ENCODE measurements at places on chromosomes 16 and 17. TPM values are rescaled to one million over a fixed set of nuclear protein-coding genes. Genes with fewer than 3 reads are reported as not detected.
A peak's percentile ranks its signal among the peaks of the same experiment; 100 is the strongest.

Gene KLHL10
- total RNA-seq, result 0.36 TPM

Gene KCNH6
- not detected for total RNA-seq

Gene CACNG4
- total RNA-seq, result not detected

Gene TEKT5
- total RNA-seq, result 0.29 TPM

Gene FOXC2
- total RNA-seq, result 2.2 TPM

Gene RND2
- 0.29 TPM for total RNA-seq

Gene NDUFAB1
- 43.1 TPM for total RNA-seq

Gene IRF8
- 0.36 TPM for total RNA-seq

Gene ICAM2
- 6.5 TPM for total RNA-seq

- peak; percentile 93 for DNase-seq
These were observed 30.6 kb downstream of the RPTOR start for GRCh38 chr17:80575057-80575875.

DNA sequence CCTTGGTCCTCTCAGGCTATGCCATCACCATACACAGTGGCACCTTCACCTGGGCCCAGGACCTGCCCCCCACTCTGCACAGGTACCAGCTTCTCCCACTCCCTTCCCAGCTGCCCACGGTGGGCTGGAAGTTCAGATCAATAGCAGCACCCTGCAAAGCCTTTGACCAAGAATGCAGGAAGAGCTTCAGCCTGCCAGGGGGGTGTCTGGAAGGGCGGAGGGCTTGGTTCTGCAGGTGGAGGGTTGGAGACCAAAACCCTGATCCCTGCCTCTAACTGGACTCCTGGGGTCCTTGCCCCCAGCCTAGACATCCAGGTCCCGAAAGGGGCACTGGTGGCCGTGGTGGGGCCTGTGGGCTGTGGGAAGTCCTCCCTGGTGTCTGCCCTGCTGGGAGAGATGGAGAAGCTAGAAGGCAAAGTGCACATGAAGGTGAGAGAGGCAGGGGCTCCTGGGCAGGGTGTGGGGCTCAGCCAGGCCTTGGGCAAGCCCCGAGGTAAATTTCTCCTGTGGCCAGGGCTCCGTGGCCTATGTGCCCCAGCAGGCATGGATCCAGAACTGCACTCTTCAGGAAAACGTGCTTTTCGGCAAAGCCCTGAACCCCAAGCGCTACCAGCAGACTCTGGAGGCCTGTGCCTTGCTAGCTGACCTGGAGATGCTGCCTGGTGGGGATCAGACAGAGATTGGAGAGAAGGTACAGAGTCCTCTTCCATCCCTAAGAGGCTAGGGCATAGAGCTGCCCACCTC is 34.3 kb downstream of the ABCC3 start:
- DNase-seq, result peak; percentile 70

DNA sequence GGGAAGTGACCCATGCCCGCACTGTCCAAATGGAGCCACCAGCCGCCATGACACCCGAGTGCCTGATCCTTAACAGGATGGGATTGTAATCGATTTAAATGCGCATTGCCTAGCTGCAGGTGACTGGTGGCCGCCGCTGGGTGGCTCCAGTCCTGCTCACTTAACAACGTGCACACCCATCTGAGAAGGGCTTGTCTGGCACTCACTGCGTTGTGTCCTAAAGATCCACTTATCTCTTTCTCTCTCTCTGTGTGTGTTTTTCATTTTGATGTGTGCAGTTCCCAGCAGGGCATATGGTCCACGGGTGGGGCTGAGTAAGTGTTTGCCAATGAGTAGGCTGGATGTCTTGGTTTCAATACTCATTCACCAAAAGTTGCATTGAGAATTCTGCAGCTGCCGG is 80.6 kb downstream of the IRF8 start:
- DNase-seq, result no peak

DNA sequence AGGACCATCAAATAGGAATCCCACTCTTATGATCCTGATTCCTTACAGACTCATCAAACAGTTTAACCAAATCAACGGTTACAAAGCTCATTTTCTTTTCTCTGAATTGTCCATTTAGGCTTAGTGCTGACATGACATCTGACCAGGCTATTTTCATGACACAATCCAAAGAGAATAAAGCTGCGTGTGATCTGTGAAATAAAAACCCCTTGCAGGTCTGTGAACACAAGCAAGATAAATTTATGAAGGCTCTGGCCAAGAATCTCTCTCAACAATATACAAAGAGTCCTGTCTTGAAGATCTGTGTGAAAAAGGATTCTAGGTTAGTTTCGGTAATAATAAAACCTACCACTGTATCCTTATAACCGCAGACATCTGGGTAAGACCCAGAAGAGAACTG is 22.0 kb downstream of the COG1 start:
- no peak for DNase-seq

DNA sequence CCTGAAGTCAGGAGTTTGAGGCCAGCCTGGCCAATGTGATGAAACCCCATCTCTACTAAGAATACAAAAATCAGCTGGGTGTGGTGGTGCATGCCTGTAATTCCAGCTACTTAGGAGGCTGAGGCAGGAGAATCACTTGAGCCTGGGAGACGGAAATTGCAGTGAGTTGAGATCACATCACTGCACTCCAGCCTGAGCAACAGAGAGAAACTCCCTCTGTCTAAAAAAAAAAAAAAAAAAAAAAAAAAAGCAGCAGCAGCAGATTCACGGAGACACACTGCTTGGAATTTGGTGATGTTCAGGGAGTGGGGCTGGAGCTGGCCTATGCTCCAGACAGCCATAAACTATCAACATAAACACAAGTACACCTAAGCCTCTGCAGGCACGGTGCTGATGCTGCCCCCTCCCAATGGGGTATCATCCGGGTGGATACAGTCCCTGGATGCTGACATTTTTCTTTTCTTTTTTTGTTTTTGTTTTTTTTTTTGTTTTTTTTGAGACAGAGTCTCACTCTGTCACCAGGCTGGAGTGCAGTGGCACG is 39.6 kb upstream of the RHOT1 start:
- DNase-seq, result peak; percentile 68

- DNase-seq, result no peak
These were observed 2.1 kb upstream of the HES7 start for GRCh38 chr17:8125947-8126490.

GRCh38 chr17:36507266-36507665 is 20.8 kb downstream of the ZNHIT3 start:
- DNase-seq, result no peak

- DNase-seq, result no peak
These were observed 2.2 kb downstream of the SRL start for GRCh38 chr16:4239682-4240175.

DNA sequence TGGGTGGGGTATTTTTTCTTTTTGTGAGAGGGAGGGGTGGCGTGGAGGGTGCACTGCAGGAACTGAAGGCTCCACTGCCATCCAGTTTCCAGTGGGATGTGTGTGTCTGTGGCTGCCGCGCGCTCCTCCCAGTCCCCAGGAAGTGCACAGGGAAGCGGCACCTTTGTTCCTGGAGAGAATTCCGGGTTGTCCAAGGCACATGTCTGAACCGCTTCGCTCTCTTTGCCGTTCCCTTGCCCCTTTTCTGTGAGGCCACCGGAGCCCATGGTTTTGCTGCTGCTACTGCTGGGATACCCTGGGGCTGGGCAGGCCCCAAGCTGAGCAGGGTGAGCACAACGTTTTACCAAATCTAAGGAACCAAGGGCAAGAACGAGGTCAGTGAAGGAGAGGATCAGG is 19.5 kb downstream of the ACSF3 start:
- DNase-seq, result no peak

DNA sequence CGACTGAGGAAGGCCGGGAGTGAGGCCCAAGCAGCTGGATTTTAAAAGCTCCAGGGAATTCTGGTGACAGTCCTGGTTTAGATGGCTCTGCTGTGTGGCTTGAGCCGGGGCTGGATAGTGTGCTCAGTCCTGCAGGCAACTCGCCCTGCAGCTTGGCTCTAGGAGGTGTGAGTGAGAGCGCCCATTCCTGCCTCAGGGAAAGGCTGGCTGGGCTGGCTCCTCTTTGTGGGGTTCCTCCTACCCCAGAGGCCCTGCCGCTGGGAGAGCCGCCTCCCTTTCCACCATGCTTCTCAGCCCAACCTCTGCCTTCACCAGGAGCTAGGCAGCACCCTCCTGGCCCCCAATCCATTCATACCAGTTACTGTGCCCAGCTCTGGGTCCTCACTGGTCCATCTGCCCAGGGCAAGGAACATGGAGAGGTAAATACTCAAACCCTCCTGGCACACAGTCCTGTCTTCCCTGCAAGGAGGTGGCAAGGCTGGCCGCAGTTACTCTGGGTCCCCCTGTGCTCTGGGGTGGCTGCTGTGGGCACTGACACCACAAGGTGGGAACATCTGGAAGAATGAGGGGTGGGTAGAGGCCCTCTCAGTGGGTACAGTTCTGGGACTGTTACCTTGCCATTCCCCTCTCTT is 47.1 kb downstream of the VAC14 start:
- no peak for DNase-seq

- peak; percentile 45 for DNase-seq
These were observed 49.8 kb upstream of the CHMP6 start for GRCh38 chr17:80941743-80942422.

DNA sequence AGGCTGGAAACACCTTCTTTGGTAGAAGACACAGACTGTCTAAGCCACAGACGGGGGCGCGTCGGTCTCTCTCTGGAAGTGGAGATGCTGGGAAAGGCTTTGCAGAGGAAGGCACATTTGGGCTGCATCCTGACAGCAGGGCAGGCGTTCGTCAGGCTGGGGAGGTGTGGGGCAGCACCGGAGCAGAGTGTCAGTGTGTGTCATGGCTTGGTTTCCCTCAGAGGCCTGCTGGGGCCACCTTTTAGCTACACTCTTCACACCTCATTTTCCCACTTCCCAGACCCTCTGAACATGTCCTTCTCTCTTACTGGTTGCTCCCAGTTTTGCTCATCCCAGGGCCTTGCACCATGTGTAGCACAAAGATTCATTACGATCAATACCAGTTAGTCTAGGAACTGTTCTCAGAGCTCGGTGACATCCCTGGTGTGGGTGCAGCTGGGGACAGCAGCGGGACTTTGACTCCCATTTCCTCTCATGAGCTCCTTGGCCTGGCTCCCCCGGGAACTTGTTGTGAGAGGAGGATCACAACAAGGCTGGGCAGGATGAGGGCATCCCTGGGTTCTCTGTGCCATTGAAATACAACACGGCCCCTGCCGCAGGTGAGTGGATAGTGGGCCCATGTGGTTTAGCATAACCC is 33.1 kb downstream of the SMARCE1 start:
- no peak for DNase-seq

DNA sequence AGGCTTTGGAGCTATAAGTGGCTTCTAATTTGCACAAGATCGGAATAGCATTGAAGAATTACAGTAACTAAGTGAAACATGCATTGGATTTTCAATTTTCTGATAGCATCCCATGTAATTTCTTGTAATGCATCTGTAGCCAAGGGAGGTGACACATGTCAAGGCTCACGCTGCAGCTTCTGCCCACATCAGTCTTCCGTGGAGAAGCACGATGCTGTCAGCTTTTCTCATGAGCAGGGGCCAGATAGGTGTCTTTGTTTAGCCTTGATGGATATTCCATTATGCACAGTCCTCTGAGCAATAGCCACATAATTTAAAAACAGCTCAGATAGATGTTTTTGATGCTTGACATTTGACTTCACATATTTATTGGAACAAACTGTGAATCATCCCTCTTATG is 1046.9 kb upstream of the EEF2KMT start:
- DNase-seq, result no peak

GRCh38 chr17:65268832-65269231 is 131.7 kb downstream of the RGS9 start:
- peak; percentile 82 for DNase-seq

DNA sequence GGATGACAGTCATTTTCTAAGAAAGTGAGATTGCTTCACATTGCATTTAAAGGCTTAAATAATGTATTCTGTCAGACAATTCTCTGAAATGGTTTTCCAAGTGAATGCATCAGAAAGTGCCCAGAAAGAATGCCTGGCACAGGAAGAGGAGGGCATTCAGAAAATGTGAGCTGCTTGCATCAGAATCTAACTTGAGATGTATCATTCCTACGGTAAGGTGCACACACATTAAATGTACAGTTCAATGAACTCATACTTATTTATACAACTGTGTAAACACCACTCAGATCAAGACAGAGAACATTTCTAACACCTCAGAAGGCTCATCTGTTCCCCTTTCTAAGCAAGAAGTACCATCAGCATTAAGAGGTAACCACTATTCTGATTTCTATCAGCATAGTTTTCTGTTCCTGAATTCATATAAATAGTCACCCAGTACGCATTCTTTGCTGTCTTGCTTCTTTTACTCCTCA is 638.0 kb downstream of the MAF start:
- no peak for DNase-seq

- DNase-seq, result no peak
These were observed 3.9 kb downstream of the ANKRD13B start for GRCh38 chr17:29596811-29597210.

- peak; percentile 88 for DNase-seq
These were observed 42.5 kb downstream of the GOSR1 start for GRCh38 chr17:30519707-30520106.

DNA sequence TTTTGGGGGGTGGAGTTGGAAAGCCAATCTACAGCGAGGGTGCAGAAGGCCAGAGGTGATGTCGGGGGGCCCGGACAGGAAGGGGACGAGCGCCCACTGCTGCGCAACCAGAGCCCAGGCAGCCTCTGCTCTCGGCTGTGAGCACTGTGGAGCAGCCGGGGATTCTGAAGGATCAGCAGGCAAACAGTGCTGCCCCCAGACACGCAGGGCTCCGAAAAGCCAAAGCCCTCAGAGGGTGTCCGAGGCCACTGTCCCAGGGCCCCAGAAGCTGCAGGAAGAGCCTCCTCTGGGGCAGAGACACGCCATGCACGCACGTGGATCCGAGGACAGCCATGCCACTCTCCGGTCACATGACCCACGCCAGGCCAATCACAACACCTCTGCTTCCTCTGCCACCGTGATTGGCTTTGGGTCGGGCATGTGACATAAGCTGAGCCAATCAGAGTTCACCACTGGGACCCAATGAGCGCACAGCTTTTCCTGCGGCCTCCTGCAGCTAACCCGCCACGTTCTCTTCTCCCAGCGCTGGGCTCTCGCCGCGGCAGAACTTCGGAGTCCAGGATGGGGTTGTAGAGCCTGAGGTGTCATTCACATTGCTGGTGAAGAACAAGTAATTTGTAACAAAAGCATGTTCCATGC is 40.7 kb downstream of the ACTG1 start:
- DNase-seq, result peak; percentile 100

GRCh38 chr17:35653619-35654361 is 66.7 kb downstream of the AP2B1 start:
- no peak for DNase-seq

All from osteoblast (primary cell).